AG20443 (cell line): ENCODE measurements at places on chromosomes 5 and 9.

- no peak for DNase-seq
Observed at GRCh38 chr9:101437806-101438232, 2.2 kb upstream of the ALDOB start.

- peak; percentile 84 for DNase-seq
Observed at GRCh38 chr5:61449804-61450492, 117.9 kb downstream of the ZSWIM6 start.

DNA sequence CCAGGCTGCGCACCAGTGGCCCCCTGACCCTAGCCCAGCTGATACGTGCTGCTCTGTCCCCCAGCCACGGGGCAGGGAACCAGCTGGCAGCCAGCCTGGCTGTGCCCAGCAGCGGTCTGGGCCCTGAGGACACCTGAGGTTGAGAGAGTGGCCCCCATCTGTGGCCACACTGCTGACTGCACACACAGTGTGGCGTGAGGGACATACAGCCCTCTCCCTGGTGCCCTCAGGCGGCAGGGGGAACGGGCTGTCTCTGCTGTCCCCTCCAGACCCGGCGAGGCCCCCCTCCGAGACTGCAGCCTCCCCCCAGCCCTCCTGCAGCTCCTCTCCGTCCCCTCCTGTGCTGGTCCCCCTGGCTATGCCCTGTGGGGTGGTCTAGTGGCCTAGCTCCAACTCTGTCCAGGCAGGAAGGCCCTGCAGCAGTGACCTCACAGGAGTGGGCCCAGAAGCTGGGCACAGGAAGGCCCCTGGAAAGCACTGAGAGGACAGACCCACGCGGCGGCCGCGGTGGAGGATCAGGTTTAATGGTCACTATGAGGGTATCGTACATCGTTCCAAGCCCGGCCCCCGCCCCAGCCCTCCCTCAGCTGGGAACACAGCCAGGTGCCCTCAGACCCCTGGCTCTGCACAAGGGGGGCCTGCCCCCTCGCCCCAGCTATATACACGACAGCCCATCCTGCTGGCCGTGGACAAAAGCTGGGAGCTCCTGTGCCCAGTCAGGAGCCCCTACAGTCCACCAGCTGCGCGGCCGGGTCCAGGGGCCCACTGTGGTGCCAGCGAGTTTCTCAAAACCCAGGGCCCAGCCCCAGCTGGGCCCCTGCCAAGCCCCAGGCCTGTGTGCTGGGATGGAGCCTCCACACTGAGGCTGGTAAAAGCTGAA, 6.8 kb upstream of the ENTPD8 start:
- no peak for DNase-seq

GRCh38 chr9:114434878-114435311, 47.1 kb upstream of the AKNA start:
- DNase-seq: peak; percentile 76

- no peak for DNase-seq
Observed at GRCh38 chr9:3775968-3776367, 250.2 kb upstream of the RFX3 start.

GRCh38 chr5:109905906-109906305, 216.2 kb downstream of the MAN2A1 start:
- DNase-seq: no peak

DNA sequence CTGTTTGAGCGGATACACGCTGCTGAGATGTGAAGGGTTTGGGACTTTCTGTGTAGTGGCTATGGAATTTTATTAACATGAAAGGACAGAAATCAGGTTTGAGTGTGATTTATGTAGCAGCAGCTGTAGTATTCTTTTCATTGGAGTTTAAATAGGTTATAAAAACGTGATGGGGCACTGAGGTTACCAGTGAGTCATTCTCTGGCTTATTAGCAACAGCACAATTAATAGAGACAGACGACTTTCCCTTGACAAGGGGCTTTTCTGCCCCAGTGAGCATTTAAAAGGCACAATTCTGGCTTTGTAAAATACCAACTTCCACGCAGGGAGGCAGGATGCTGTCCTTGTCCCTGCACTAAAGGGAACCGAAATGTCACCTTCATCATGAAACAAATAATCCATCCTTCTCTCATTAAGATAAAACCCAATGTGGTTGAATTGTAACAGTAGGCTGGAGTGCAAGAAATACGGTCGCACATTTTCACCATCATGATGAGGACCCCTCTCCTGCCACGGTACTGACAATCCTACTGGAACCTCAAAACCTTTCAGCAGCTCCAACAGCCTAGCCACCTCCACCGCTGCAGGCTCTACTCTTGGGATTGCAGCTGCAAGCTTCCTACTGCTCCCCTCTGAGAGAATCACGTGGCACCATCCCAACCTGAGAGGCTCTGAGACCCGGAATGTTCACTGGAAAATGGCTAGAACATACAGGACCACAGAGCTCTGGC, 293.9 kb downstream of the IRX1 start:
- DNase-seq: no peak

GRCh38 chr5:135458356-135458755, 6.2 kb upstream of the TIFAB start:
- no peak for DNase-seq

GRCh38 chr9:113468716-113469448, 5.4 kb downstream of the RGS3 start:
- peak; percentile 37 for DNase-seq

DNA sequence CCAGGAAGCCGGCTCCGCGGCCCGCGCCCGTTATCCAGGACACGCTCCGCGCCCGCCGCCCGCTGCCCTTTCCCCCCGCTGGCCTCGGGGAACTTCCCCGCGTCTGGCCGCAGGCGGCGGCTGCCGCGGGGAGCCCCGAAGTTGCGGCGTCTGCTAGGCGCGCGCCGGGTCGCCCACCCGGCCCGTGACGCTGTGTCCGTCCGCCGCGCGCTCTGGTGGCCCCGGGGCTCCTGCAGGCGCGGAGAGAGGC, 621 bp upstream of the GCNT4 start:
- peak; percentile 63 for DNase-seq

- DNase-seq: no peak
Observed at GRCh38 chr9:137484551-137485315, 25.6 kb upstream of the NSMF start.

DNA sequence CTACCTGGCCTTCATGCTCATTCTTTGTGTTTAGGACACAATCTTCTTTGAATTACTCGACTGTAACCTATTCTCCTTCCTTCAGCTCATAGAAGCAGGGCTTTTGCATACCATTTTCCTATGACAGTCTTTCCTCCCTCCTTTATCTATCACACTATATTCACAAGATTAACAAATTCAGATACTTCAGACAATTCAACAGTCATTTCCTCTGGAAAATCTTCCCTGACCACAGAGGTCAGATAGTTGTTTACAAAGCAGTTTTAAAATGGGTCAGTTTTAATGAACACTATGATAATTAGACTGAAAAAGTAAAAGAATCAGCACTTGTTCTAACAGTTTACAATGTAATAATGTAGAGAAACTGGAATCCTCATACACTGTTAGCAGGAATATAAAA, 4.3 kb downstream of the CAAP1 start:
- DNase-seq: no peak

- DNase-seq: peak; percentile 54
Observed at GRCh38 chr9:97811533-97812246, 41.3 kb upstream of the FOXE1 start.

DNA sequence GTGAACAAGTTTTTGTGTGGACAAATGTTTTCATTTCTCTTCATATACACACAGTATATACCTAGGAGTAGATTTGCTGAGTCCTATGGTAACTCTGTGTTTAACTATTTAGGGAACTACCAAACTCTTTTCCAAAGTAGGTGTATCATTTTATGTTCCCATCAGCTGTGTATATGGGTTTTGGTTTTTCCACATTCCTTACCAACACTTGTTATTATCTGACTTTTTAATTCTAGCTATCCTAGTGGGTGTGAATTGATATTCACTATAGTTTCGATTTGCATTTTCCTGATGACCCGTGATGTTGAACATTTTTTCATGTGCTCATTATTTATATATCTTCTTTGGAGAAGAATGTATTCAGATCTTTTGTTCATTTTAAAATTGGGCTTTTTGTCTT, 3.7 kb downstream of the RGS3 start:
- no peak for DNase-seq

- DNase-seq: peak; percentile 20
Observed at GRCh38 chr5:126811515-126812198, 34.7 kb downstream of the LMNB1 start.

DNA sequence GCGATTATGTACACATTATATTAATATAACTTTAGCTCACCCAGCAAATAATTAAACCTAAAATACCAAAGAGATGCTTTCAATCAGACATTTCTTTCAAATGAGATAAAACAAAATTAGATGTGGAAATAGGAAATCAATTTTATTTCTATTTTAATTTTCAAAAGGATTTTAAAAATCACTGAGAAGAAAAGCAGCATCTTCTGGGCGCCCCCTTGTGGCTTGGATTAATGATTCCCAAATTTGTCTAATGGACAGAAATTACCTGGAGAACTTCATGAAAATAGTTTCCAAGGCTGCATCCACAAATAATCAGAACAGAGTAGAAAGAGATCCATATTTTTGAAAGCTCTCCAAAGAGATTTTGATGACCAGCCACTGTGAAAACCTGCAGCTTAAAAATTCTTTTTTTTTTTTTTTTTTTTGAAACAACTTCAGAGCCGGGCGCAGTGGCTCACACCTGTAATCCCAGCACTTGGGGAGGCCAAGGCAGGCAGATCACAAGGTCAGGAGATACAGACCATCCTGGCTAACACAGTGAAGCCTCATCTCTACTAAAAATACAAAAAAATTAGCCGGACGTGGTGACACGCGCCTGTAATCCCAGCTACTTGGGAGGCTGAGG, 50.9 kb upstream of the CEMIP2 start:
- DNase-seq: peak; percentile 35

- DNase-seq: no peak
Observed at GRCh38 chr9:7216004-7216841, 458.4 kb downstream of the KDM4C start.

GRCh38 chr5:74963407-74963806, 89.0 kb downstream of the GCNT4 start:
- no peak for DNase-seq

DNA sequence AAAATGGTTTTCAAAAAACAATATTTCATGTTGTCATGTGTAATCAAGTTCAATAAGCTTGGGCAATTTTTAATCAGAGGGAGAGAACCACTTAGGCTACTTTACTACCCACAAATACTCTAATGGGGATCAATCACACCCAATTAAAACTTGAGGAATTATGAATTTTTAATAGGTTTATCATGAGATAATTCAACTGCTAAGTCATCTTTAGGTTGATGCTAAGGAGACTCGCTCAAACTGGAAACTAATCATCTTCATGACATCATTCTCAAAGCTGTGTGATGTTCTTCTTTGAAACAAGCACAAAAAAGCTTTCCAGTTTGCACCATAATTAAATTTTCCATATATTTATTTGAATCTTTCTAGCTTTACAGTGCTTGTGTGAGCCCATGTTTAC, 867.5 kb downstream of the MAT2B start:
- no peak for DNase-seq

DNA sequence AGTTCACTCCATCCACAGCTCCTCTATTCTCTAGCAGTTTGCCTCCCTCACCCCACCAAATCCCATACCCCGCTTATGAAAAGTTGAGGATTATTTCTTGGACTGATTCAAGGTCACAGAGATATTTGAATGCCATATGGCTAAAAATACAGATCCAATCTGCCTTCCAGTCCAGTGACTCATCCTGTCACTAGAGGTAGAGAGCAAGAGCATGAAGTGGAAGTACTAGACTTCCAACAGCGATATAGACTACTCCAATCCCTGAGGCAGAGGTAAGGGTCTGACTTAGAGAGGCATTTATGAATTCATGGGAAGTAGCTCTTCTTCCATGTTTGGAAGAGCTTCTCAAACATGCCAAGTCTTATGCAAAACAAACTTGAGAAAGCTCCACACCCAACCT, 72.4 kb upstream of the CCL21 start:
- no peak for DNase-seq

GRCh38 chr9:109941771-109942170, 161.8 kb downstream of the PALM2AKAP2 start:
- DNase-seq: no peak

- DNase-seq: peak; percentile 64
Observed at GRCh38 chr5:142324136-142324870, 518 bp downstream of the SPRY4 start.

GRCh38 chr5:58327289-58327688, 132.6 kb downstream of the PLK2 start:
- DNase-seq: no peak

DNA sequence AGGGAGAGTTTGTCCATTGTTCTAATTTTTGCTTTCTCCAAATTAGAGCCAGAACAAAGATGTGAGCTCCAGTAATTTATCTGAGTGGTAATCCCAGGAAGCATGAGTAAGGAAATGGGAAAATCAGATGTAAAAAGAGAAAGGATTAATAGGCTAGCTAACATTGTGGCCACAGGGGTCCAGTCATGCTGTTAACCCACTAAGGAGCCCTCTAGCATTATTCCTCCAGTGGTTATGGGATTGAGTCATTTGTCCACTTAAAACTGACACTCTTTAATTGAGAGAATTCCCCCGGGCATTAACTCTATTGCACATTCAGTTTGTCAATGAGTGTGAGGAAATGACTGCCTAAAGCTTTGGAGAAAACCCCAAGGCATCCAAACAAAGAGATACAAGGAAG, 700.3 kb upstream of the TYRP1 start:
- DNase-seq: no peak

- DNase-seq: no peak
Observed at GRCh38 chr9:85136987-85137386, 467.5 kb downstream of the NTRK2 start.

DNA sequence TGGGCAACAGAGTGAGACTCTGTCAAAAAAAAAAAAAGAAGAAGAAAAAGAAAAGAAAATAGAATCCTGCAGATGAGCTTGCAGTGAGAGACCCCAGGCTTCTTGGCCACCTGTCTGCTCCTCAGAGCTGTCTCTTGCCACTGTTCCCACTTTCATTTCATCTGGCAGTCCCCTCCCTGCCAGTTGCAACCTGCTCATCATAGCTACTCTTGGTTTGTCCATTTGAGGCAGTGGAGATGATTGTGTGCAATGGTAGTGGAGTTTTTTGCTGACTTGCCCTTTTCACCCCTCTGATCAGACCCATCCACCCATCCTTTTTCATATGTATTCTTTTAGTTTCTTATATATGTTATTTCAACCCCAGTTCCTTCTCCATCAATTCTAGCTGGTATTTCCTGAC, 28.7 kb downstream of the ANKRD33B start:
- DNase-seq: no peak

GRCh38 chr9:129379181-129379836, 201.2 kb upstream of the IER5L start:
- DNase-seq: no peak

DNA sequence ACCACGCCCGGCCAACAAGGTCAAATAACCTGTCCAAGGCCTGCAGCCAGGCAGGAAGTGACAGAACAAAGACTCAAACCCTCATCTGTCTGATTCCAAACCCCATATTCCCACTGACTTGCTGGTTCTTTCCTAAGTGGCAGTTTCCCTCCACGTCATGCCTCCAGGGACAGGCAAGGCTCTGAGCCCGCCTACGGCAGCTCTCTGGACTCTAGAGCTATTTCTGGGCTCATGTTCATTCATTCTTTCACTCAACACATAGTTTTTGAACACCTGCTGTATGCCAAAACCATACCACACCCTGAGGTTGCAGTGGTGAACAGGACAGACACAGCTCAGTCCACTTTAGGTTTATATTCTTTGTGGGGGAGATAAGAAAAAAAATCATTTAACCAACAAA, 5.2 kb upstream of the FBP1 start:
- peak; percentile 25 for DNase-seq

GRCh38 chr9:592225-592624, 249.3 kb upstream of the DMRT1 start:
- no peak for DNase-seq
